Frontal cortex (tissue), 4 donors: ENCODE measurements at places on chromosomes 2 and 18. TPM values are rescaled to one million over a fixed set of nuclear protein-coding genes. Genes with fewer than 3 reads are reported as not detected.

SLC11A1 gene
- total RNA-seq: 0.82 TPM

LYPD6 gene
- total RNA-seq: 9.4 TPM

ANO7 gene
- total RNA-seq: 0.41 TPM

IGFBP2 gene
- total RNA-seq: 253 TPM

SIGLEC15 gene
- total RNA-seq: not detected

FAM117B gene
- total RNA-seq: 45.7 TPM
